B cell (primary cell): ENCODE measurements at places on chromosomes 6 and 20.
A peak's percentile ranks its signal among the peaks of the same experiment; 100 is the strongest.

- no peak overlapping the region for H3K27ac ChIP-seq
- H3K4me1 ChIP-seq: no peaks in the 10 kb centered on the region
- no peak overlapping the region for H3K4me3 ChIP-seq
Observed at GRCh38 chr6:163789199-163789810, 374.8 kb downstream of the QKI start.

DNA sequence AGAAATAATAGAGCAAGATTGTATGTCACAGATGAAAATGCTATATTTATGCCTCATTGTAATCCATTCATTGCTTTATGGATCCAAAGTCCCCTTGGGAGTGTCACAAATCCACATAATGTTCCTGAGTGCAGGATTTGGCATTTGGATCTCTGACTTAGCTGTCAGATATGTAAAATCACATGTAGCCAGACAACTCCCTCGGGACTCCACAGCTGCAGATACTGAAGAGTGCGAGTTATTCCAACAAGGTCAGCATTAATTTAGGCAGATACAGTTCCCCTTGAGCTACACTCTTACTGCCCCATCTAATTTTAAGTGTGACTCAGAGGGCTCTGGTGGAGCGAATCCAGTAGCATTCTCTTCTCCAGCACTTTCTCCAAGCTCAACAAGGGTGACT lies 433.2 kb downstream of the CD83 start:
- H3K36me3 ChIP-seq: no peaks in the 10 kb centered on the region
- no peaks in the 10 kb centered on the region for H3K4me1 ChIP-seq
- H3K27ac ChIP-seq: no peak overlapping the region
- H3K4me3 ChIP-seq: no peak overlapping the region
- no peaks in the 10 kb centered on the region for H3K27me3 ChIP-seq

DNA sequence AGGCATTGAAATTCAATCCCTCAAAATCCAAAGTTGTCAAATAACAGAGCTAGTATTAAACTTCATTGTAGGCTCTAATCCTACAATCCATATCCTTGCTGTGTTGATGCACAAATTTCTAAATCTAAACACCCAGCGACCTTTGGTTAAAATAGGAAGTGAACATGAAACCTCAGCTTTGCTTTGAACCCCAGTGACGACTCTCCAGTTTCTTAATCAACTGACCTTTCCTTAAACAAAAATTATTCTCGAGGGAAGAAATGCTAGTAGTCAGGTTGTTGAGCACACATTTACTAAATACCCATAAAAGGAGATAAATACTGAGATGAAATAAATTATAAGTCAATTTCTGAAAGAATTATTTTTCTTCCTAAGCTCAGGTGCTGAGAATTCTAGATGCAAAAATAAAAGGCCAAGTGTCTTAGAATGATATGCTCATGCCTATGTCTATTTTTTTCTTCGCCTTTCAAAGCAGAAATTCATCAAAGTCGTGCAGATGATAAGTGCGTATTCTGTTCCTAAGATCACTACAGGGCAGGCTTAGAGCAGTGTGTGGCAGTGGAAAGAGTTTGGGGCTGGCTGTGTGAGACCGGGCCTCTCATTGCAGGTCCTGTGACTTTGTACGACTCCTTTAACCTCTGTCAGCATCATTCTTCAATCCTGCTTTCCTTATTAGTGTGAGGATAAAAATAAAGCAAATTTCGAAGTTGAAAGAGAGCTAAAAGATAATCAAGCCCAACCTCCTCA lies 208.7 kb downstream of the PRL start:
- no peaks in the 10 kb centered on the region for H3K4me1 ChIP-seq
- DNase-seq: no peak
- no peak overlapping the region for H3K4me3 ChIP-seq
- no peaks in the 10 kb centered on the region for H3K27me3 ChIP-seq
- no peak overlapping the region for H3K27ac ChIP-seq
- H3K36me3 ChIP-seq: no peaks in the 10 kb centered on the region

DNA sequence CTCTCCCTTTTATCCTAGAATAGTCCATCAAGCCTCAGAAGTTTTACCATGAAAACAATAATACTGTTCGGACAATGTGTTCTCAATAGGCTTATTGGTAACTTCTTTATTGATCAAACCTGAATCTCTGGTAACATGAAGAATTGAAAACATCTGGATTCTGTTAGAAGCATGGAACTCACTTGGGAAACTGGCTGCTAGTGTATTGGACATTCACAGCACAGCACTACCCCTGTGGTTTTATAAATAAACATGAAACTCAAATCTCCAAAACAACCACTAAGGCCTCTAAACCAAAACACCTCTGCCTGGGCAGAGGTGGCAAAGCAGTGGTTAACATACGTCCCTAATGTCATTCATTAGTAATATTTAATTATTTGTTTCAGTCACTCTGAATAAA lies 157.6 kb upstream of the KCNQ5 start:
- DNase-seq: no peak
- no peaks in the 10 kb centered on the region for H3K4me1 ChIP-seq
- no peaks in the 10 kb centered on the region for H3K36me3 ChIP-seq
- peaks cover 25% of the 10 kb centered on the region for H3K27me3 ChIP-seq

DNA sequence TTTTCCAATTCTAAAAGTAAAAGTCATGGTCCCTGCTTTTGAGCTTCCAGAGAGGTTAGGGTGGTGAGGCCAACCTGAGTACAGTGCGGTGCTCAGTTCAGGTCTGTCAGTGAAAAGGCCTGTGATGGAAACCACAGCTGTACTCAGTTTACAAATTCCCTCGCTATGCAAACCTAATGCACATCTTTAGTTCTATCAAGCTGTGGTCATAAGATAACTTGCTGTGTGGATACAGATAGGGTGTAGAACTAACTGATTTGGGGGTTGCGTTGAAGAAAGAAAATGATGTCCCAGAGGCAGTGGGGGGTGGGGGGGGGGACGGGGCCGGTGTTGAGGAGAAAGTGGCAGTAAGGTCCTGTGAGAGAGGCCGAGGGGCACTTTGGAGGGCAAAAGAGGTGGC lies 22.8 kb upstream of the MBOAT1 start:
- no peaks in the 10 kb centered on the region for H3K27me3 ChIP-seq
- H3K4me3 ChIP-seq: no peak overlapping the region
- no peaks in the 10 kb centered on the region for H3K36me3 ChIP-seq
- no peaks in the 10 kb centered on the region for H3K4me1 ChIP-seq
- DNase-seq: no peak

- H3K4me1 ChIP-seq: no peaks in the 10 kb centered on the region
- no peak for DNase-seq
- H3K27ac ChIP-seq: no peak overlapping the region
- H3K4me3 ChIP-seq: no peak overlapping the region
- H3K27me3 ChIP-seq: no peaks in the 10 kb centered on the region
Observed at GRCh38 chr20:33893314-33893713, 82.2 kb downstream of the CHMP4B start.

DNA sequence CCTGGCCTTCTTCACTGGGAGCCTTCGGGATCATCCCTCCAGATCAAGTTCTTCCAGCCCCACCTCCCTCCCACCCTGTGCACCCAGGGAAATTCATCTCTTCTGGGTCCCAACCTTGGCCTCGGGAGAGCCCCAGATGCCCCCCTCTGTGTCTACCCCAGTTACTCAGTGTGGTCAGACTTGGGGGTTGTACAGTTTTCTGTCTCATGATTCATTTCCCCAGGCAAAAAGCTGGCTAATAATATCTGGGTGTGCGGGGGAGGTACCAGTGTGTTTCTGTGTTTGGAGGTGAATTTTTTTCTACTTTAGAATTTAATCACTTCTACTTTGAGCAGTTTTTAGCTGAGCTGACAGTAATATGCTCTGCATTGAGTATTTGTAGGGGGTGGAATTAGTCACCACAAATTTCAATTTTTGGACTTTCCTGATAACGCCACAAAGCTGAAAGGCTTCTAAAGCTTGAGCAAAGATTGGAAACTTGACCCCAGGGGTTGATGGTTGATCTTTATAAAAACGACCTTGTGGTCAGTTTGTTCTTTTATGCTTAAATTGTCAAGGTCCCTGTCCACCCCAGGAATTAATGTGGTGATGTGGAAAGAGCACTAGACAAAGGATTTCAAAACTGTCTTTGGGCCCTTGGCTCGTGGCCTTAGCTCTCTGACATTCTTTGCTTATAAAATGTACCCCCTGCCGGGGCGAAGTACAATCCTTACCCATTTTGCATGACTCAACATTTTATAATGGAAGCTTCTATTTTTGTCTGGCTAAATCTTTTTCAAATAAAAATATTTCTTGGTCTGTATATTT lies 284.7 kb upstream of the TAB2 start:
- no peak overlapping the region for H3K4me3 ChIP-seq
- H3K36me3 ChIP-seq: no peaks in the 10 kb centered on the region
- DNase-seq: peak; percentile 26

- no peak overlapping the region for H3K4me3 ChIP-seq
- DNase-seq: no peak
- H3K4me1 ChIP-seq: peaks cover 18% of the 10 kb centered on the region
- H3K27me3 ChIP-seq: no peaks in the 10 kb centered on the region
- H3K36me3 ChIP-seq: peaks cover 5% of the 10 kb centered on the region
- H3K27ac ChIP-seq: no peak overlapping the region
Observed at GRCh38 chr6:24492475-24492874, 2.3 kb upstream of the ALDH5A1 start.

GRCh38 chr20:1392443-1392692 lies 486 bp downstream of the FKBP1A start:
- H3K27me3 ChIP-seq: no peaks in the 10 kb centered on the region
- no peaks in the 10 kb centered on the region for H3K36me3 ChIP-seq
- H3K4me3 ChIP-seq: peak overlapping the region; percentile 93
- peaks cover 65% of the 10 kb centered on the region for H3K4me1 ChIP-seq
- no peak for DNase-seq
- H3K27ac ChIP-seq: peak overlapping the region; percentile 82

DNA sequence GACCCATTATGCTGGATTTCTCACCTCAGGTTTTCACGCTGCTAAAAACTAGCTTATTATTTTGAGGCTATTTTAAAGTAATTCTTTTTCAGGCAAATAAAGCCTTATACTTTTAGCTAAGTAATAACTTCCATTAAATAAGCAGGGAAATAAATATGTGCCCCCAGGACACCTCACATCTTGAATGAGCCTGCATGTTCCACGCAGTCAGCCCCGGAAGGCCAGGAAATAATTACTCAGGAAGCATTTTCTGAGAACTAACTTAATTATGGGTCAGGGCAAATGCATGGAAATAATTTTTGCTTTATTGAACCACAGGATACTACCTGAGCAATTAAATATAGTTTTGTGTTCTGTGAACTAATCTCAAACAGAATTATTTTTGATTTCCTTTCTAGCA lies 41.1 kb downstream of the STX7 start:
- DNase-seq: no peak
- H3K27me3 ChIP-seq: no peaks in the 10 kb centered on the region
- H3K27ac ChIP-seq: no peak overlapping the region
- H3K4me1 ChIP-seq: peaks cover 15% of the 10 kb centered on the region
- H3K36me3 ChIP-seq: peaks cover 81% of the 10 kb centered on the region

- no peak for DNase-seq
- H3K4me3 ChIP-seq: no peak overlapping the region
- H3K4me1 ChIP-seq: no peaks in the 10 kb centered on the region
- H3K27ac ChIP-seq: no peak overlapping the region
Observed at GRCh38 chr6:22071270-22072041, 225.4 kb downstream of the PRL start.

- no peak for DNase-seq
- no peaks in the 10 kb centered on the region for H3K4me1 ChIP-seq
- no peaks in the 10 kb centered on the region for H3K36me3 ChIP-seq
- H3K27ac ChIP-seq: no peak overlapping the region
- H3K27me3 ChIP-seq: peaks cover 19% of the 10 kb centered on the region
Observed at GRCh38 chr6:6738922-6739716, 150.6 kb downstream of the LY86 start.

DNA sequence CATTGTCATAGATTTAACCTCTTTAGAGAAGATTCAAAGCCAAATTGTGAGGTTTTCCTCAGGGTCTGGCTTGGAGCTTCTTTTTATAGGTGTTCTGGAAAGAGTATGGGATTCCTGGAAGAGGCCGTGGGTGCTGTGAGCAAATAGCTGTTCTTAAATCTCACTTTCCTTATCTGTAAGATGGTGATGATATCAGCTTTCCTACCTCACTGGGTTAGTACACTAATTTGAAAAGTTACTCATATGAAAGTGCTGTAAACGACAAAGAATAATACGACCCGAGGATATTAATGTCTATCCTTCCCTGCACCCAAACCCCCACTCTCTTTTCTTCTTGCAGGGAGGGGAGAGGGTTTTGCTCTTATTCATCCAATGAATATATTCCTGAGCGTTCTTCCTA lies 116.9 kb upstream of the ENPP5 start:
- no peak overlapping the region for H3K27ac ChIP-seq
- H3K4me1 ChIP-seq: no peaks in the 10 kb centered on the region
- H3K27me3 ChIP-seq: no peaks in the 10 kb centered on the region
- no peak overlapping the region for H3K4me3 ChIP-seq
- DNase-seq: no peak

- H3K4me1 ChIP-seq: peaks cover 16% of the 10 kb centered on the region
- DNase-seq: peak; percentile 99
- peak within 1 kb of the TSS; percentile 88 for H3K27ac ChIP-seq
- peak within 1 kb of the TSS; percentile 93 for H3K4me3 ChIP-seq
- no peaks in the 10 kb centered on the region for H3K27me3 ChIP-seq
Observed at GRCh38 chr6:33711140-33712129, at the start of gene UQCC2. Gene UQCC2, minus strand, starts transcription at chr6:33711700. Its CDS starts 14 bp downstream, at chr6:33711686.

- H3K27me3 ChIP-seq: no peaks in the 10 kb centered on the region
- no peaks in the 10 kb centered on the region for H3K36me3 ChIP-seq
- no peak overlapping the region for H3K4me3 ChIP-seq
- no peak for DNase-seq
- no peak overlapping the region for H3K27ac ChIP-seq
Observed at GRCh38 chr6:15956205-15957106, 172.4 kb upstream of the MYLIP start.

GRCh38 chr6:165987483-165988301 lies 180.0 kb downstream of the TBXT start:
- no peak for DNase-seq
- H3K27me3 ChIP-seq: peaks cover 3% of the 10 kb centered on the region
- H3K27ac ChIP-seq: no peak overlapping the region
- H3K36me3 ChIP-seq: no peaks in the 10 kb centered on the region
- H3K4me1 ChIP-seq: no peaks in the 10 kb centered on the region
- no peak overlapping the region for H3K4me3 ChIP-seq

DNA sequence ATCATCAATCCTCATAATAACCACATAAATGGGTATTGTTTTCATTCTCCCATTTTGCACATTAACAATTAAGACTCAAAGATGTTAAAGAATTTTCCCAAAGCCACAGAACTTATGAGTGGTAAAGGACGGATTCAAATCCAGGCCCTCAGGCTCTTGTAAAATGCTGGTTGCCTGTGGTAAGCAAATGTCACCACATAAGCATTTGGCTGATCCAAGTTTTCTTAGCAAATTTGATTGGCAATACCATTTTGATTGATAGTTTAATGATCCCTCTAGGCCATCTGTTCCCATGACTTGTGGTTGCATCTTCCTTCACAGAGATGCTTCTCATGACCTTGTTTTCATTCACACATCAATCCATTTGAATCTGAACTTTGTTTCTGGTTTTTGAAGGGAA lies 252.0 kb upstream of the RIN2 start:
- no peak overlapping the region for H3K27ac ChIP-seq
- H3K36me3 ChIP-seq: no peaks in the 10 kb centered on the region
- no peaks in the 10 kb centered on the region for H3K4me1 ChIP-seq
- H3K27me3 ChIP-seq: no peaks in the 10 kb centered on the region
